Uterine smooth muscle cell (primary cell): ENCODE measurements at places on chromosomes 11 and 22. TPM values are rescaled to one million over a fixed set of nuclear protein-coding genes. Genes with fewer than 3 reads are reported as not detected.

SCGB1A1 gene
- not detected in 2 replicates for total RNA-seq

PES1 gene
- 92.1 and 104 TPM in 2 replicates for total RNA-seq

LGR4 gene
- 9.8 and 11.0 TPM in 2 replicates for total RNA-seq

C22orf42 gene
- total RNA-seq = not detected in 2 replicates

MS4A3 gene
- not detected in 2 replicates for total RNA-seq

OR51D1 gene
- total RNA-seq = not detected in 2 replicates

MAJIN gene
- not detected in 2 replicates for total RNA-seq

BLID gene
- total RNA-seq = 22.4 and 22.6 TPM in 2 replicates

FAM227A gene
- total RNA-seq = 1.3 and 2.4 TPM in 2 replicates

SCGB1C1 gene
- total RNA-seq = not detected in 2 replicates

EMID1 gene
- total RNA-seq = not detected in 2 replicates

FAM83F gene
- under 0.01 TPM in 1 of 2 replicates, not detected in the other for total RNA-seq

SIK2 gene
- total RNA-seq = 5.9 and 6.1 TPM in 2 replicates

GAS2 gene
- 1.4 and 1.6 TPM in 2 replicates for total RNA-seq

SYT7 gene
- 31.4 and 43.6 TPM in 2 replicates for total RNA-seq

CASP5 gene
- not detected in 2 replicates for total RNA-seq

DENND6B gene
- 1.5 and 2.7 TPM in 2 replicates for total RNA-seq

BRSK2 gene
- total RNA-seq = 0.50 TPM in 1 of 2 replicates, not detected in the other

CDC45 gene
- total RNA-seq = 11.2 and 44.8 TPM in 2 replicates

OR52B2 gene
- total RNA-seq = 0.11 TPM in 1 of 2 replicates, not detected in the other

ATG16L2 gene
- 9.0 and 10.1 TPM in 2 replicates for total RNA-seq

AQP11 gene
- total RNA-seq = 2.5 and 9.1 TPM in 2 replicates

KCNQ1 gene
- total RNA-seq = 0.25 TPM in 1 of 2 replicates, not detected in the other

RASSF7 gene
- 4.3 and 6.7 TPM in 2 replicates for total RNA-seq

CXCR5 gene
- total RNA-seq = not detected in 2 replicates

TRIM64C gene
- total RNA-seq = not detected in 2 replicates

RANGAP1 gene
- 48.1 and 116 TPM in 2 replicates for total RNA-seq

TRIM66 gene
- 5.9 and 7.5 TPM in 2 replicates for total RNA-seq

SMCO4 gene
- total RNA-seq = 8.7 and 13.9 TPM in 2 replicates

NCF4 gene
- total RNA-seq = not detected in 2 replicates

INPP5J gene
- 0.11 and 0.12 TPM in 2 replicates for total RNA-seq

SLC22A8 gene
- total RNA-seq = under 0.01 TPM in 1 of 2 replicates, not detected in the other
